ENCODE measurements at places on chromosomes 7 and 10.

DNA sequence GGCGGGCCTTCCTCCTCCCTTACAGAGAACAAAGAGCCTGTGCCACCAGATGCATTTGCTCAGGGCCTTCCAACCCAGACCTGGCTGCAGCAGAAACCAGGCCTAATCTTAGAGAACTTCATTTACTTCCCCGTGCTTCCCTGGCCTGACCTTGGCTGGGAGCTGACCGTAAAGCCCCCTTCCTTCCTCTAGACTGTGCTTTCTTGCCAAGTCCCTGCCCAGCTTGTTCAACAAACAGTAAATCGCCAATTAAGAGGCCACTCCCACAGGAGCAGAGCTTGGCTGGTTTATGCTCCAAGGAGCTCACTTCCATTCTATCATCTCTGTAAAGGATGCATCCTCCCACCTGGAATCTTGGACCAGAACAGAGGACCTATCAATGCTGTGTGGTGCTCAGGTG lies 110.9 kb downstream of the COL13A1 start:
- no peak for DNase-seq

DNA sequence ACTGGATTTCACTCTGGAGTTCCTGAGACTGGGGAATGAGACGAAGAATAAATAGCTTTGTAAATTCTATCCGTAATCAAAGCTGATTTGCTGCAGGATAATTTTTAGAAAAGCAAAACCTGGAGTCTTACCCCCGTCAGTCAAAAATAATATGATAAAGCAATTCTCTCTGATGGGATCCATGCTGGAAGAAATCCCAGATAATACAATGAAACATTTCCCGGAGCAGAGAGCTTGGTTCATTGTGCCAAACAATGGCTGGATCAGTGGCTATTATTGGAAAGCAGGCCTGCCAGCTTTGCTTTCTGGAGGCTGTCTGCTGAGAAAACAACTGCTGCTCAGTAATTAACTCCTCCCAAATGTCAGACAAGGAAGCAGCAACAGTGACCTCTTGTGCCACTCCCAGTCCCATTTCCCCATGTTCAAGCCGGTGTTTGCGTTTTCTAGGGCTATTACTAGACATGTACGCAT lies 609.4 kb upstream of the PCDH15 start:
- DNase-seq: peak; percentile 53

GRCh38 chr10:114261076-114261475 lies 22.0 kb downstream of the VWA2 start:
- DNase-seq: peak; percentile 26

GRCh38 chr10:125783957-125784356 lies 8.3 kb upstream of the MMP21 start:
- peak; percentile 18 for DNase-seq

GRCh38 chr10:103580011-103580410 lies 86.5 kb downstream of the NEURL1 start:
- DNase-seq: no peak

DNA sequence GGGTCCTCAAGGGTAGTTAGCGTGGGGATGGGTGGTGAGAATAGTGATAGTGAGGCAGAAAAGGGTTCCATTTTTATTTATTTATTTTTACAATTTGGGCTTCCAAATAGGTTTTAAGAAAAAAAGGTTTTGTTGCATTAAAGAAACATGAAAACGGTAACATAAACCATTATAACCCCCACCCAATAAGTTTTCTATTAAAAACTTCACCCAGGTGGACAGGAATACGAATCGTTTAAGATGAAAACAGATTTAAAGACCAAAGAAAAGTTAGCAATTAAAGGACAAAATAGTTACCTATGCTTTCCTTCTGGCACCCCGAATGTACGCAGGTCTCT lies 78.7 kb downstream of the ZFAND4 start:
- DNase-seq: no peak

- no peak for DNase-seq
Measured at GRCh38 chr10:132467464-132468149, 70.0 kb upstream of the INPP5A start.

DNA sequence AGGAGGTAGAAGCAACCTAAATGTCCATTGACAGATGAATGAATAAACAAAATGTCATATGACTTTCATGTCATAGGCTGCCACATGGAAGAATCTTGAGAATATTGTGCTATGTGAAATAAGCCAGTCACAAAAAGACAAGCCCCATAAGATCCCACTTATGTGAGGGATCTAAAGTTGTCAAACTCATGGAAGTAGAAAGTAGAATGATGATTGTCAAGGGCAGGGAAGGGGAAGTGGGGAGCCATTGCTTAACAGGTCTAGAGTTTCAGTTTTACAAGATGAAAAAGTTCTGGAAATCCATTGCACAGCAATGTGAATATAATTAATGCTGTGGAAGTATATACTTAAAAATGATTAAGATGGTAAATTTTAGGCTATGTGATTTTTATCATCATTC lies 229.3 kb upstream of the KMT2E start:
- no peak for DNase-seq

- no peak for DNase-seq
Measured at GRCh38 chr10:121138918-121139317, 287.8 kb downstream of the WDR11 start.

DNA sequence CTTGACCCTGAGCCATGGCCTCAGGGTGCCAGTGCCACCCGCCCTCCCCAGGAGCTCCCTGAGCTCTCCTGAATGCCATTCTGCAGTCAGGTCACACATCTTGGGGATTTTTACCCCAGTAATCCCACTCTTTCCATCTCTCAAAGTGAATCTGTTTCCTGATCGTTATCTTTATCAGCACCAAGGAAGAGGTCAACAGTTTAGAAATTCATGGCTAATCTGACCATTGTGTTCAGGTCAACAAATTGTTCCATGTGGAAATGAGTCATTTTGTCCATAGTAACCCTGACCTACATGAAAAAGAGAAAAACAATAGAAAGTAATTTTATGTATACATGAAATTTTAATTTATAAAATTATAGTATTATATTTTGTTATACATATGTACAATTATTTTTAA lies 28.8 kb upstream of the ZNF488 start:
- DNase-seq: no peak

GRCh38 chr7:22718200-22718711 lies 8.7 kb upstream of the IL6 start:
- DNase-seq: no peak

DNA sequence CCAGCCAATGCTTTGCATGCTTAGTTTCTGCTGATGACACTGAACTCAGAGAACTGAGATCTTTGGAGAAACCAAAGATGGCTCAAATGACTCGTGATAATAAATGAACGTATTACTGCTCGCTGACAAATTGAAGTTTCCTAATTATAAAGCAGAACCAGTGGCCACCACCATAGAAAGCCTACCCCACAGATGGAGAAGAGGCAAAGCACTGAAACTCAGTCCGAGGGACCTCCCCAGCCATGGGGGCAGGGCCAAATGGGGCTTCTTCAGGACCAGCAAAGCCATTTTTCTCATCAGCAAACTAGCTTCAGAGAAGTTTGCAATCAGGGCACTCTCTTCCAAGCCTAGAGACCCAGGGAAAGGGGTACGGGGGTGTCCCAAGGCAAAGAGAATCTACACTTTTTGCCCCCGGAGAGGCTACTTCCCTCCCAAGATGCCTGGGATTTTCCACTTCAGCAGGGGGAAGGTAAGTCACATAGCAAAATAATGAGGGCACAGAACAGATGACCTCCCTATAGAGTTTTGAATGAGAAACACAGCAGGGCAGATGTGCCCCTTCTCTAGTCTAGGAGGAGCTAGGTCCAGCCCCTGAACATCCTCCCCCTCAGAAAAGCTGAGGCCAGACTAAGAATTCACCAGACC lies 4.3 kb upstream of the IL6 start:
- no peak for DNase-seq

DNA sequence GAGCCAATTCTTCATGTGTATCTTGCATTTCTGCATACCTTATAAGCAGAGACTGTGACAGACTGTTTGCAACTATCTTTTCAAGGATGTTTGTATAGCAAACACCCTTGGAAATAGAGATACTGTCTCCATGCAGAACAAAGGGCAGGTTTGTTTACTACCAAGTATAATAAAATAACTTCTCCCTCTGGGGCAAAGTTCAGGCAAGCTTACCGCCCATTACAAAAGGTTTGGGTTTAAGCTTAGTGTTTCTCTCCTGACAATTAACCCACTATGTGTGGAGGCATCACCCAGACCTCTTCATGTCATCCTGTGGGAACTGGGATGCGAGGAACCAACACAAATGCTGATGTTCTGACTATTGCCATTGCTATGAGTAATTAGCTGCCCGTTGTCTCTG lies 479.1 kb upstream of the ZMIZ1 start:
- DNase-seq: no peak

DNA sequence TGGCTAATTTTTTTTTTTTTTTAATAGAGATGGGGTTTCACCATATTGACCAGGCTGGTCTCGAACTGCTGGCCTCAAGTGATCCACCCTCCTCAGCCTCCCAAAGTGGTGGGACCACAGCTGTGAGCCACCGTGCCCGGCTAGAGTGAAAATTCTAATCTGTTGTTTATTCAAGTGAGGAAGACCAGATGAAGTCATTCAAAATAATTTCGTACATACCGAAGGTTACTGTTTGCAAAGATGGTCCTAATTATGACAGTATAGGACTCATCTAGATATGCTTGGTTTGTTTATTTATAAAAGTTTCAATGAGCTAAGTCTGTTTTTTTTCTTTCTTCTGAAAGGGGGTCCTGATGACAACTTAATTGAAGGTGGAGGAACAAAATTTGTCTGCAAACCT lies 376.8 kb downstream of the EXOC4 start:
- DNase-seq: no peak

DNA sequence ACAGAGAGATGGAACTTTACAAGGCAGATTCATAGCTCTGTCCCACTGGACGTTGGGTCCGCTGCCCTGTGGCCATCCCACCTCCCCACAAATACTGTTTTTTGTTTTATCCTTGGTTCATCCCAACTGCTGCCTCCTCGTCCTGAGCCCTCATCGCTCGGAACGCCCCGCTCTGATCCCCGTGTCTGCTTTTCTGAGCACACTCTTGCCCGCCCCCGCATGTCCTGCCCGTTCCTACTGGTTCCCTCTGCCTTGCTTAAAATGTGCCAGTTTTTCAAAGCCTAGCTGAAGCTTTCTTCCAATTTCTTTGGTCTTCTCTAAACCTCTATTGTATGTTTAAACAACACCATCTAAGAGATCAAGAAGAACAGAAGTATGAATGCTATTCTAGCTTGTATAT lies 19.4 kb downstream of the RNF32 start:
- no peak for DNase-seq

GRCh38 chr10:88386204-88386788 lies 196.8 kb downstream of the RNLS start:
- peak; percentile 57 for DNase-seq

GRCh38 chr10:93148476-93148875 lies 74.8 kb downstream of the CYP26A1 start:
- DNase-seq: no peak

DNA sequence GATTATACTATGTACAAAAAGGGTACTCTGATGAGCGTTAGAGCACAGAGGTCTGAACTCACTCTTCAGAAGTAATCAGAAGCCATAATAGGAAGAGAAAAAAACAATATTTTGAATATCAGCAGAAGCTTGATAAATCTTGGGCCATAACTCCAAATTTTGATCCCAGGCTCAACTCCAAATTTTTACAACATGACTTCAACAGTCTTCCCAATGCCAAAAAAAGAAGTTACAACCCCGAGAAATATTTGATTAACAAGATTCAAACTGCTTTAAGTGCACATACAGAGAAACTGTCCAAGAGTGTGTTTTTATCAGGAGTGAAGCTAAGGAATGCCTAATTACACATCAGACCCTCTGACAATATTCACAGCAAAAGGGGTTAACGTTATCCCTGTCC lies 7.5 kb downstream of the MPP7 start:
- no peak for DNase-seq

- no peak for DNase-seq
Measured at GRCh38 chr7:389911-390601, 100.1 kb downstream of the FOXL3 start.

GRCh38 chr10:3042589-3042988 lies 24.8 kb upstream of the PFKP start:
- no peak for DNase-seq

- DNase-seq: no peak
Measured at GRCh38 chr7:154795437-154795836, 207.5 kb downstream of the PAXIP1 start.

GRCh38 chr10:51804866-51805265 lies 105.5 kb upstream of the CSTF2T start:
- no peak for DNase-seq

DNA sequence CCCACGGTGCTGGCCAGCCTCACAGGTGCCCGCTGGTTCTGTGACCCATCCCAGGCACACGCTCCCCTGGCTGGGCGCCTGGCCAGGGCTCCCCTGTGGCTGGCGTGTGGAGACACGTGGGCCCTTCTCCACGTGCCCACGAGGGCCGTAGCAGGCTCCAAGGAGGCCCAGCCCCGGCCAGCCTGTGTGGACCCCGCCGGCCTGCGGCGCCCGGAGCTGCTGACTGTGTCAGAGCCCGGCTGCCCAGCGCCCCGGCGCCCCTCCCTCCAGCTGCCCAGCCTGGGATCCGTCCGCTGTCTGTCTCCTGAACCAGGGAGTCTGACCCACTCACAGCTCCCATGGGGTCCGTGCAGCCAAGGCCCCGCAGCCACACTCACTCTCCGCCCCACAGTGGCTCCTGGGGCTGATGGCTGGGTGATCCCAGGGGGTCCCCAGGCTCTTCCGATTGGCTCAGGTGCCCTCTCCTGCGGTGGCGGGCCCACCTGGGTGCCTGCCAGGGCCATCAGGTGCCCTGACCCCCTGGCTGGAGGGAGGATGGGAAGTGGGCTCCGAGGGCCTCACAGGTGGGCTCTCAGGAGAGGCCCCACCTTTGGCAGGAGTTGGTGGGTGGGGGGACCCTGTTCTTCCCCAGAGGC lies 9.6 kb downstream of the TMEM184A start:
- no peak for DNase-seq

GRCh38 chr7:152313831-152314604 lies 121.8 kb downstream of the KMT2C start:
- DNase-seq: peak; percentile 91

DNA sequence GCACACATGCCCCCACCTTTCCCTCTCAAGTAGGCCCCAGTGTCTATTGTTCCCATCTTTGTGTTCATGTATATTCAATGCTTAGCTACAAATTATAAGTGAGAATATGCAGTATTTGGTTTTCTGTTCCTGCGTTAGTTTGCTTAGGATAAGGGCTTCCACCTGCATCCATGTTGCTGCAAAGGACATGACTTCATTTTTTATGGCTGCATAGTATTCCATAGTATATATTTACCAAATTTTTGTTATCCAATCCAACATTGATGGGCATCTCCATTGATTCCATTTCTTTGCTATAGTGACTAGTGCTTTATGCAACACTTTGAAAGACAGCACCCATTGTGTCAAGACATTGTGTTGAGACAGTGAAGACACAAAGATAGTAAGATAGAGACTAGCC lies 19.0 kb upstream of the ABCB4 start:
- no peak for DNase-seq

GRCh38 chr7:28748933-28749584 lies 209.1 kb downstream of the TRIL start:
- DNase-seq: peak; percentile 37

All from OCI-M1 (cell line).